ENCODE measurements at places on chromosomes 3 and 15.
A peak's percentile ranks its signal among the peaks of the same experiment; 100 is the strongest.

- no peak for DNase-seq
These were observed 637.3 kb downstream of the TUSC7 start for GRCh38 chr3:117346901-117347300.

GRCh38 chr3:51751287-51751686, 27.8 kb downstream of the IQCF6 start:
- no peak for DNase-seq

DNA sequence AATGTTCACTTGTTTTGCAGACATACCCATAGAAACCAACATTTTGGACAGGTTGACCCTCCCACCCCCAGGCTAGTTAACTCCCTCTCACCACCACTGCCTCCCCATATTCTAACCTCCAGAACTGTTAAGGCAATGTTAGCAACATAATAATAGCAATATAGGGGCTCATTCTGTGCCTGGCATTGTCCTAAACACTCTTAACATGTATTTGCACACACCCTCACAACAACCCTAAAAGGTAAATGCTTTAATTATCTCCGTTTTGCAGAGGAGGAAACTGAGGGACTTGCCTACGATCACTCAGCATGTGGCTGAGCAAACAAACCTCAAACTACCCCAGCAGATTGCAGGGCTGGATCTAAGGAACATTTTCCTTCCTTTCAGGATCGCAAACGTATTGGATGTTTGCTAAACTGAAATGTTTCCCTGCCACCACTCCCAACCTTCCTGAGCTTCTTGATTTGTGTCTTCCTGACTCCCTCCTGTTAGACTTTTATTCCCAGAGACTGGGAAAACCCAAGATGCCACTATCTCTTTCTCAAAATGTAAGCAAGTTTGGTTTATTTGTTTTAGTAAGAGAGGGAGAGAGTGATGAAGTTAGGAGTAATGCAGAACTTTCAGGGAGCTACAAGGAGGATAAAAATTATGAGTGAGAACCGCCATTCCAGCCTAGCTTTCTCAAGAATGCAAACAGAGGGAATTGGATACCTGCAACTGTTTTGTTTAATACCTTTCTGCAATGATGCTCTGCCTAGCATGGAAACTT, 1.3 kb downstream of the SCG5 start:
- no peak for DNase-seq

- no peak for DNase-seq
These were observed 202.6 kb downstream of the MEX3B start for GRCh38 chr15:81843226-81843625.

DNA sequence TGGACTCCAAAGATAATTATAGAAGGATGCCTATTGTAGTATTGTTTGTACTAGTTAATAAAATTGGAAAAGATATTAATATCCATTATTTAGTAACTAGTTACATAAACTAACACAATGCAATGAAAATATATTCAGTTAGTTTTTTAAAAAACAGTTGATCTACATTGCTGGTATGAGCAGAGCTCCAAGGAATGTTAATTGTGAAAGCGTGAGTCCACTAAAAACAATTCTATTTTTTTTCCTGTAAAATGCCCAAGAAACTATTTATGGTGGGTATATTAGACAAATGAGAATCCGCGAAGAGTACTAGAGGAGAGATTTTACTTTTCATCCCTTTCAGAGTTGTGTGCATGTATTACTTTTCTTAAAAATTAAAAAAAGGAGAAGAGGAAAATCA, 104.3 kb downstream of the MCTP2 start:
- no peak for DNase-seq

GRCh38 chr3:71211083-71211482, 372.4 kb downstream of the FOXP1 start:
- no peak for DNase-seq

DNA sequence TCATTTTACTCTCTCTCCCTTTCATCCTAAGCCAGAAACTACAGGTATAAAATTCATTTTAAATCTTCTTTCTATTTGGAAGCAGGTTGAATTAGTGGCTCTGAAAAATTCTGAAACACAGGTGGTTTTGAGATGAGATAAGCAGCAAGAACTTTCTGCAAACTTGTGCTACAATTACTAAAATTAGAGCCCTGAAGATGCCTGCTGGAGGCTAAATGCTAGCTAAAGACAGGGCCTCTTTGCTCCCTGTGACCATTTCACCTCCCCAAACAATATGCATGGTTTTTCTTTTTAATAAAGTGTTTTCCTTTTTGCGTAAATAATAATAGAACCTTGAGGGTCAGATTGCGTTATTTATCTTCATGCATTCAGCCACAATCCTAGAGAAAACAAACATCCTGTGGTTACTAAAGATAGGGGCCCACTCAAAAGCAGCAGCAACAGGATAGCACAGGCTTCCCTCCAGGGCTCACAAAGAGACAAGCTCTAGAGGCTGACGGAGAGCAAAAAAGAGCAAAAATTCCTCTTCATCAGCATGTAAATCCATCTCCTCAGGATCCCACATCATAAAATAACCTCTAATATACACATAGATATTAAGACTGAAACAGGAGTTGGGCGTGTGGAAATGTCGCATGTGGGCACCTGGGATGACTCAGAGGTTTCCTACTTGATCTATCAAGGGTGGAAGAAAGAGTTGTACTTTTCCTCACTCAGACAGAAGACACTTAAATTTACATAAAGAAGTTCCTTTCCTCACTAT, 26.5 kb upstream of the CP start:
- no peak for DNase-seq

DNA sequence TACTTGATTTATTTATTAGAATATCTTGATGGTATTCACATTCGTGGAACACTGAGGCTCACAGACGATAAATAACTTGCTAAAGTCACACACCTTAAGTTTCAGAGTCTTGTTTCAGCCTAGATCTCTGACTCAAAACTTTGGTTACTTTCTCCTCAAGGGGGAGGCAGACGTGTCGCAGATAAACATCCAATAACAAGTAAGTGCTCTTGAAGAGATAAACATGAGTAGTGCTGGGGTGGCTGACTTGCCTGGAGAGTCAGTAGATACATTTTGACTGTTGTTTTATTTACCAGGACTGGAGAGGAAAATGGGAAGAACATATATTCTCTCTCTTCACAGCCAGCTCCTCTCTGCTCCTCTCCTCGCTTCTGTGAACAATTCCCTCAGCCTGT, 31.3 kb downstream of the FBXO45 start:
- no peak for DNase-seq

GRCh38 chr3:67329358-67329757, 325.1 kb downstream of the SUCLG2 start:
- DNase-seq = peak; percentile 19

DNA sequence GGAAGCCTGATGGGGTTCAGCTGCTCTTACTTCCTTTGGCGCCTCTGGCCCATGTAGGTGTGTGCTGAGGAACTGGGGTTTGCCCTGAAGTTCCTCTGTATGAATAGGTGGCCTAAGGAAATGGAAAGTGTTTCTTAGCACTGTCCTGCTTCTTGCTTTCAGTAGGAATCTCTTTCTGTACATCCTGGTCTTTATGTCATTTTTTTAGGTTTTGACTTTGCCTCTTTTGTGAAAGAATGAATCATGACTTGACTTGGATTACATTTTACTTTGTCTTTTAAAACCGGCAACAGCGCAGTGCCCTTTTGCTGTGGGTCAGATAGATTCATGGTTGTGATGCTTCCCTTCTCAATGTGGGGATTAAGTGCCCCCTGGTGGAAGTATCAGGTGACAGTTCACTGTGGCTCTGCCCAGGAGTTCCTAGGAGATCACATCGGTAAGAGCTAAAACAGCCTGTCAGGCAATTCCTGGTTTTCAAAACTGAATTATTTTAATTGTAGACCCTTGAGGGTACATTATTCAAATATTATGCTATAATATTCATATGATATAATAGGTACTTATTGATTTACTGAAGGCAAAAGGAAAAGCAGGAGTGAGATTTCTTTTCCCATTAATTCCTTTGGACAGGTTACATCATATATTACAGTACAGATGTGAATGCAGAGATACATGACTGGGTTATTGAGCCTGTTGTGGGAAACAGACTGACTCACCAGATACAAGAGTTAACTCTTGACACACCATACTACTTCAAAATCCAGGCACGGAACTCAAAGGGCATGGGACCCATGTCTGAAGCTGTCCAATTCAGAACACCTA, 95.4 kb downstream of the HCN4 start:
- peak; percentile 10 for DNase-seq

GRCh38 chr3:45948311-45948781, 5.1 kb downstream of the CXCR6 start:
- no peak for DNase-seq
